ENCODE measurements at places on chromosomes 4 and X.
A peak's percentile ranks its signal among the peaks of the same experiment; 100 is the strongest.

GRCh38 chr4:65139998-65140397 is 530.3 kb downstream of the EPHA5 start:
- no peak for DNase-seq

DNA sequence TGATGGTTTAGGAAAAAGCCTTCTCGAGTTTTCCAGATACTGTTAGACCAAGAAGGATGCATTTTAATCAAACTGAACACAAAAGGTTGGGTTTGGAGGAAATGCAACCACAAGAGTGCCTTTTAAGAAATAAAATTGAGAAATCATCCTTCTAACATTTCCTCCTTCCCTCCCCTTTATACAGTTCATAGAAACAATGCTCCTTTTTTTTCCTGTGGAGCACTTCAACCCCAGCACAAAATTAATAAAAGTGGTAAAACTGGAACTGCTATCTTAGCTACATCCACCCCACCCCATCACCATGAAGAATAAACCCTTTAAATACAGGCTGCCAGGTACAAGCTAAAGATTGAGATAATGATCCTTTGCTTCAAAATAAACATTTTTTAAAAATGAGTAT is 211.1 kb downstream of the RELL1 start:
- DNase-seq = no peak

DNA sequence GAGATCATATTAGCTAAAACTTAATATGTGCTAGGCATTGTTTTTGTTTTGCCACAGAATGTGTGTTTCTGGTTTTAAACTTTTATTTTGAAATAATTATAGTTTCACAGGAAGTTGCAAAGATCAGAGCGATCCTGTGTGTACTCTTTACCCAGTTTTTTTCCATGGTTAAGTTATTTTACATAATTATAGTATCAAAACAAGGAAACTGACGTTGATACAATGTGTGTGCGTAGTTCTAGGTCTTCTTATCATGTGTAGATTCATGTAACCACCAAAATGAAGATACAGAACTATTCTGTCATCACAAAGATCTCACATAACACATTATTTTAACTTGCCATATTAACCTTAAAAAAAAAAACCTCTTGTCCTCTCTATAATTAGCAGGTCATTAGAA is 69.2 kb downstream of the BLTP1 start:
- peak; percentile 69 for DNase-seq

DNA sequence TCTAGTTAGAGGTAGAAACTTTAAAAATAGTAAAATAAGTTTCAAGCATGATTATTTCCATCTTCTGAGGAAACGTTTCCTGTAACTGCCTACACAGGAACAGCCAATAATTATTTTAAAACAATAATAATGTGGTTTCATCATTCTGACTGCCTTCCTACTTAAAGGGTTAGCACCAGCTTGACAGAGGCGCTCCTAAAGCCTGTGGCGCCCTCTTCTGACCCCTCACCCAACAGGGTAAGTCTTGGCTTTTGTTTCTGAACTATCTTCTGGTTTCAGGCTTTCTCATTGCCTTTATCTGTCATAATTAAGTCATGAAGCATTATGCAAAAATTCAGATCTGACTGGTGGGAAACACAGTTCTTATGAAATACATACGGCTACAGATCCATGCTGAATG is 96.7 kb downstream of the ITM2A start:
- peak; percentile 62 for DNase-seq

- DNase-seq = no peak
Observed at GRCh38 chr4:154595807-154596206, 5.3 kb upstream of the FGA start.

DNA sequence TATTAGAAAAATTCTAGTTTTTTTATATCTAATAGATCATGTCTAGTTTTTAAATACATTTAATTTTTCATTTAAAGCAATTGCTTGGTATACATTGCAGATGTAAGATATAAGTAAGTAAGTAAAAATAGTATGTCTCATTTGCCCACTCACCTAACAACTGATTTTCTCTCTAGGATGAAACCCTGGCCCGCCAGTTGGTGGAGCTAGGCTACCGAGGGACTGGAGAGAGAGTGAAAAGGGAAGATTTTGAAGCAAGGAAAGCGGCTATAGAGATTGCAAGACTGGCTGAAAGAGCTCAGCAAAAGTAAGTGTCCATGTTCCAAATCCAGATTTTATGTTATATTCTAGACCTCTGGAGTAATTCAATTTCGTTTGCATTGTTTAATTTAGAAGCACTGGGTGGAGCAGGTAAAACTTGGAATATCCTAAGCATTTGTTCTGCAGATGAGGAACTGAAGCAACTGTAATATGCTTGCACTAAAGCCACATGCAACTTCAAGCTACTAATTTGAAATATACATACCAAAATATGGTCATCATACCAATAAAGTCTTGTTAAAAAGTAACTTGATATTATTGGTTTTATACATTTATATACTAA is 27.1 kb downstream of the CFAP299 start:
- DNase-seq = peak; percentile 14

DNA sequence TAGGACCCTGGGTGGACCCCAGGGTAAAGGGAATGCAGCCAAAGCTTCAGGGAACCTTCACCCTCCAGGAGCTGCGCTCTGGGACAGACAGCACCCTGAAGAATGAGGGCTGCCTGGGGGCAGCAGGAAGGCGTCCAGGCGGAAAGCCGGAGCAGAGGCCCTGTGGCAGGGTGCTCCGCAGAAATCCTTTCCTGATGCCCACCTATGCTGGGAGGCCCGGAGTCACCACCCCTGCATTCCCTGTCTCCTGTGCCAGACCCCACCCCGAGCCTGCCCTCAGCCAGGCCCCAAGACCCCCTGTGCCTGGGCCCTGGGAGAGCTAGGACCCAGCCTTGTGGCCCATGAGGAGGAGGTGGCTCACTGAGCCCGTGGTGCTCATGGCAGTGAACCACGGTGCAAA is 1.3 kb upstream of the DGKQ start:
- DNase-seq = no peak

DNA sequence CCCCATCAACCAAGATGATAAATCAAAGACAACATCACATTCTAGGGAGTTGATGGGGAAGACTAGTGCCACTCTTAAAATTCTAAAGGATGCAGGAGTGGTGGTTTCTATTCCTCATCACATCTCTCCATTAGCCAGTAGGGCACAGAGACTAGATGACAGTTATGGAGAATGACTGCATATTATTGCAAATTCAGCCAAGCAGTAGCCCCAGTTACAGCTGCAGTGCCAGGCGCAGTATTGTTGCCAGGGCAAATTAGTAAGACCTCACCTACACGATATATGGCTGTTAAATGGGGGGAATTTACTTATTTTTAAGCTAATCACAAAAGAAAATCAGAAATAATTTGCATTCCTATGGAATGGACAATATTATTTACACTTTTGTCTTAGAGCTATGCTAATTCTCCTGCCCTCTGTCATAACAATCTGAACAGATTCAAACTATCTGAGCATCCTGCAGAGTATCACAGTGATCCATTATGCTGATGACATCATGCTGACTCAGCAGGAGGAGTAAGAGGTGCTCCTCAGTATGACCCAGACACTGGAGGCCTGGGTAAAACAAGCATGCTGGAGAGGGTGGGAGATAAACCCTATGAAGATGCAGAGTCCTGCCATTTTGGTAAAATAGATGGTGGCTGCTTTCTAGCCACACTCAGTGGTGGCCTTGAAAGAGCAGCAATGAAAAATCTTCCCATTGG is 24.7 kb downstream of the ETNPPL start:
- no peak for DNase-seq

- no peak for DNase-seq
Observed at GRCh38 chrX:13864264-13864663, 47.4 kb upstream of the GPM6B start.

- no peak for DNase-seq
Observed at GRCh38 chrX:11480626-11481025, 185.1 kb downstream of the ARHGAP6 start.

DNA sequence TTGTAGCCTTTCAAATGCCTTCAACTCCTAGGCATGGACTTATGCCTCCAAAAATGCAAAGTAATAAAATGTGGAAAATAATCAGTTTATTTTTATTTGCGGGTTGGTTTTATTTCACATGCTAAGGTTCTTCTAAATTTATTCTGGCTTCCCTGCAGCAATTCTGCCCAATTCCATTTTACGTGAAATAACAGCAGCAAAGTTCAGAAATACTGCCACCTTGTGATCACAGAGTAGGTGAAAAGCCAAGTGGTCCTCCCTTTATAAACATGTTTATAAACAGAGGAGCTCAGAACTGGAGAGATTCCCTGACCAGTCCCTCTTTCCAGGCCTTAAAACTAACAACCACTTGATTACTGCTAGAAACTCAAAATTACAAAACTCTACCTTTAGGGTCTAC is 14.7 kb upstream of the DCHS2 start:
- no peak for DNase-seq

DNA sequence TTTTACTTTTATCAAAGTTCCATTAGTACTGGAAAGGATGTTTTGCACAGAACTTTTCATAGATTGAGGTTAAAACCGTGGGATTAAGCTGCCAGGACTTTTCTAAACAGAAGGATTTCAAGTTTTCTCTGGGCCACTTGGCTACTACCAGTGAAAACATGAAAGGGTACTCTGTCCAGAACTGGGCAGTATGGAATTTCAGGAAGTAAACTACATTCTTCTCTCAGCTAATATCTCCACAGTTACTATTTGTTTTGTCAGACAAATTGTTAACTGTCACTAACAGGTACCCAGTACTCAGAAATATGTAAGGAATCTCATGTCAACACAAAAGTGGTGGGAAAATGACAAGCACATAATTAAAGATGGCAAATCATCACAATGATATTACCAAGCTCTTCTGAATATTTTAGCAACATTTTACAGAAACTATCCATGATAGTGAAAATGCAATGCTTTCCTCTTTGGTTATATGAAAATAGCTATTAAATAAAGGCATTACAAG is 454.4 kb downstream of the C4orf33 start:
- no peak for DNase-seq

- DNase-seq = no peak
Observed at GRCh38 chr4:6658209-6658595, 17.7 kb downstream of the MRFAP1 start.

DNA sequence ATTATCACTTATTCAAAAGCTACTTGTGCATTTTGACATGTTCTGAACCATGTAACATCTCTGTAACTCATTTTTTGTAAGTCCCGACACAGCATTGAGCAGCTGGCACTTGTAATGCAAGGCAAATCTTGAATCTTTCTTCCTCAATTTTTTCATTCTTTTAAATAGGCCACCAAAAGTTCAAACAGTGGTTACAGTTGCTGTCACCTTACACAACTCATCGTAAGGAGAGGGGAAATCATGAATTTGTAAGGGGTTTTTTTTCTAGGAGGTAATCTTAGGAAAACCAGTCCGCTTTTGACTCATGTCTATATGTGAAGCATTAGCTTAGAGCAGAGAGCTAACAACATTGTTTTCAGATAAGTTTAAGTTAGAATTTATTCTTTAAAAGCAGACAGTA is 124.5 kb downstream of the PDLIM5 start:
- no peak for DNase-seq

DNA sequence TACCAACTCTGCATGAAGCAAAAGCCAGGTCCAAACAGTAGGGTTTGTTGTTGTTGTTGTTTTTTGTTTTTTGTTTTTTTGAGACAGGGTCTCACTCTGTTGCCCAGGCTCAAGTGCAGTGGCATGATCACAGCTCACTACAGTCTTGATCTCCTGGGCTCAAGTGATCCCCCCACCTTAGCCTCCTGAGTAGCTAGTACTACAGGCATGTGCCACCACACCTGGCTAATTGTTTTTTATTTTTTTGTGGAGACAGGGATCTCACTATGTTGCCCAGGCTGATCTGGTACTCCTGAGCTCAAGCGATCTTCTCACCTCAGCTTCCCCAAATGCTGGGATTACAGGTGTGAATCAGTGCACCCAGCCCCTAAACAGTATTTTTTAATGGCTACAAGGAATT is 6.2 kb downstream of the S100P start:
- no peak for DNase-seq

DNA sequence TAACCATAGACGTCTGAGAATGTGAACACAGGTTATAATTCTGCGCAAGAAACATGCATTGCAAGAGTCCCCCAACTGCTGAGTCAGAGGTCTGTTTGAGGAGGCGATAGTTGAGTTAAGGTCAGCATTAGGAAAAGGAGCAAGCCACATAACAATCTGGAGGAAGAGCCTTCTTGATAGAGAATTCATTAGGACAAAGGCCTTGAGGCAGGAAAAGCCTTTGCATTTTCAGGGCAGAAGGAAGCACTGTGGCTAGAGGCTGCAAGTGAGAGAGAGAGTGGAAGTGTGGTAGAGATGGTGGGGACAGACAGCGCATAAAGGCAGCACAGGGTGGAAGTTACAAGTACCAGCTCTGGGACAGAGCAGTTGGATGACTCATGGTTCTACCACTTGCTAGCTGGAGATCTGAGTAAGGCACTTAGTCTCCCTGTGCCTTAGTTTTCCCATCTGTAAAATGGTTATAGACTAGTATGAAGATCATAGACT is 125.8 kb upstream of the LNX1 start:
- DNase-seq = no peak

- DNase-seq = no peak
Observed at GRCh38 chr4:101037249-101037648, 310.1 kb downstream of the PPP3CA start.

- DNase-seq = no peak
Observed at GRCh38 chr4:143178923-143179322, 5.8 kb upstream of the USP38 start.

- DNase-seq = no peak
Observed at GRCh38 chrX:63967551-63967950, 182.5 kb upstream of the ARHGEF9 start.

DNA sequence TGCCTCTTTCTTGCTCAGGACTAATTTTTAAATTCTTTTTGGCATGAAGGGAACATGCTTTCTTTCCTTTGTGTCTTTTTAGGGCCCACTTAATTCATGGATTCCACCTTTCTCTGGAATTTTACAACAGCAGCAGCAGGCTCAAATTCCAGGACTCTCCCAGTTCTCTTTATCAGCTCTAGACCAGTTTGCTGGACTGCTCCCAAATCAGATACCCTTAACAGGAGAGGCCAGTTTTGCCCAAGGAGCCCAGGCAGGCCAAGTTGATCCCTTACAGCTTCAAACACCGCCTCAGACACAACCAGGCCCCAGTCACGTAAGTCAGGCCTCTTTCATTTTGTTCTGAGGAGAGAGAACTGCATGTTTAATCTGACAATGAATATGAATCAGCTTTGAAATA is 2.3 kb downstream of the ODAM start:
- DNase-seq = no peak

- DNase-seq = no peak
Observed at GRCh38 chr4:110087070-110087708, 111.2 kb downstream of the ELOVL6 start.

GRCh38 chrX:10244915-10245622 is 88.3 kb downstream of the CLCN4 start:
- DNase-seq = no peak

DNA sequence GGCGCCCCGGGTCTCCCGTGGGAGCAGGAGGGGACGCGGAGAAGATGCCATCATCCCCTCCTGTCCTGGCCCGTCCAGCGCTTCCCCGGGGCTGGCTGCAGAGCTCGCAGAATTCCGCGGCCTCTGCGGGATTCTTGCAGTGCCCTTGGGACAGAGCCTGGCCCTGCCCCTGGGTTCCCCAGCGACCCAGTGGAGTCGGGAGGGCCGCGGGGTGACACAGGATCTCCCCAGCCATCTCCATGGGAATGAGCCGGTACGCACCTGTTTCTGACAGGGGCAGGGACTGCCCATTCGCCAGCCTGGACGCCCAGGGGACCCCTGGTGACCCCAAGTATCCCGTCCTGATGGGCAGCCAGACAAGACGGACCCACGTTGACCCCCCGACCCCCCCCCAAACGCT is 482 bp downstream of the FAM9C start:
- DNase-seq = no peak

GRCh38 chr4:101795704-101796103 is 5.2 kb downstream of the BANK1 start:
- no peak for DNase-seq

Measured in central memory CD4-positive, alpha-beta T cell (primary cell).